ENCODE measurements at places on chromosomes 2 and 18.

DNA sequence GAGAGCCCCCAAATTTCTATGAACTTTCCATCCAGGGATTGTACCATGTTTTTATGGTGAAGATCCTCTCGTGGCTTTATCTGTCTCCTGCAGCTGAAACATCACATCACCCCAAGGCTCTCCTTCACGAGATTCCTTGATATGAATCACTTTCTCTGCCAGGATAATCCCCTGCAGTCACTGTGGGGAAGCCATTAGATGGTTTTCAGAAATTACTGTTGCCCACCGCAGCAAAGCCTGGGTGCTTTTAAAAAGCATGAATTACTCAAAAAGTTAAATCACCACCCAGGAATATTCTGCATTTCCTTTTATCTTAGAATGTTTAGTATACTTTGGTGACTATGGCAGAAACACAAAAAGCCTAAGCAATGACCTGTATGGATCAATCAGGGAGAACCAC is 428.4 kb upstream of the SLC14A2 start:
- DNase-seq, result no peak

- DNase-seq, result no peak
Observed at GRCh38 chr18:50422286-50422898, 47.5 kb downstream of the SKA1 start.

DNA sequence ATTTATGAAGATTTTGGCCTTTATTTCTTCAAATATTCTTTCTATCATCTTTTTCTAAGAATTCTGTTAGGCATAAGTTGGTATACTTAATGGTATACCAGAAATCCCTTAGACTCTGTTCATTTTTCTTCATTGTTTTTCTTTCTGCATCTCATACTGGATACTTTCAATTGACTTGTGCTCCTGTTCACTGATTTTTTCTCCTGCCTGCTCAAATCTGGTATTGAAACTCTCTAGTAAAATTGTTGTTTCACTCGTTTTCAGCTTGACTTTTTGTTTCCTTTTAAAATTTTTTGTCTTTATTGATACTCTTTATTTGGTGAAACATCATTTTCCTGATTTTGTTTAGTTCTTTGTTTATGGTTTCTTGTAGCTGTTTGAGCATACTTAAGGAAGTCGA is 243.2 kb downstream of the TRIB2 start:
- no peak for DNase-seq

- DNase-seq, result no peak
Observed at GRCh38 chr18:1304392-1304992, 399.8 kb downstream of the ADCYAP1 start.

DNA sequence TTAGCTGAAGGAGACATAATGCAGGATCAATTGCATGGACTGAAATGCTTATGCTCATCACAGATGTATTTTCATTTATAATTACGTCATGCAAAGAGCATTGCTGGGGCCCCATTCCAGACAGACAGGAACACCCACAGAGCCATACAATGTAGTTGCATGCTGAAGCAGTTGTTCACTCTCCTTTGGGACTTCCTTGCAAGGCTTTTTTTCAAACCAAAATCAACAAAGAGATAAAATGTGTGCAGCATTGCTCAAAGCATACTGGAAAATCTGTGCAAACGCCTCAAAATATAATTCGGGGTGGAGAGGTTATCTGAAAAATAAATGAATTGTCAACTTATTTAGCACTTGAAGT is 463.2 kb downstream of the CDH2 start:
- DNase-seq, result peak; percentile 19

- no peak for DNase-seq
Observed at GRCh38 chr2:230582851-230583283, 129.8 kb upstream of the CAB39 start.

GRCh38 chr2:79799729-79800128 is 286.9 kb downstream of the CTNNA2 start:
- DNase-seq, result no peak

GRCh38 chr2:156434461-156435291 is 1.5 kb upstream of the GPD2 start:
- DNase-seq, result peak; percentile 33

GRCh38 chr2:190207930-190208329 is 111.7 kb downstream of the HIBCH start:
- DNase-seq, result no peak

DNA sequence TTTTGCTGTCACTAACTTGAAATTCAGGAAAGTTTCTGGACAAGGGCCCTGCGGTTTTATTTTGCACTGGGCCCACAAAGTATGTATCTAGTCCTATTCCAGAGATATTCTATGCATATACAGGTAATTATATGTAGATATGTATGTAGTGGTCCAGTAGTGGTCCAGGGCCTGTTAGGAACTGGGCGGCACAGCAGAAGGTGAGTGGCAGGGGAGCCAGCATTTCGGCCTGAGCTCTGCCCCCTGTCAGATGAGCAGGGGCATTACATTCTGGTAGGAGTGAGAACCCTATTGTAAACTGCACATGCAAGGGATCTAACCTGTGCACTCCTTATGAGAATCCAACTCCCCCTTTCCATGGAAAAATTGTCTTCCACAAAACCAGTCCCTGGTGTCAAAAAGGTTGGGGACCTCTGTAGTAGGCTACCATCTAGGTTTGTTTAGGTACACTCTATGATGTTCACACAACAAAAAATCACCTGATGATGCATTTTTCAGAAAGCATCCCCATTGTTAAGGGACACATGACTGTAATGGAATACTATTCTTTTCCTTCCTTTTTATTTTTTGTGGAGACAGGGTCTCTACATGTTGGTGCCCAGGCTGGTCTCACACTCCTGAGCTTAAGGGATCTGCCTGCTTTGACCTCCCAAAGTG is 2.8 kb upstream of the PPP4R3B start:
- DNase-seq, result peak; percentile 30

DNA sequence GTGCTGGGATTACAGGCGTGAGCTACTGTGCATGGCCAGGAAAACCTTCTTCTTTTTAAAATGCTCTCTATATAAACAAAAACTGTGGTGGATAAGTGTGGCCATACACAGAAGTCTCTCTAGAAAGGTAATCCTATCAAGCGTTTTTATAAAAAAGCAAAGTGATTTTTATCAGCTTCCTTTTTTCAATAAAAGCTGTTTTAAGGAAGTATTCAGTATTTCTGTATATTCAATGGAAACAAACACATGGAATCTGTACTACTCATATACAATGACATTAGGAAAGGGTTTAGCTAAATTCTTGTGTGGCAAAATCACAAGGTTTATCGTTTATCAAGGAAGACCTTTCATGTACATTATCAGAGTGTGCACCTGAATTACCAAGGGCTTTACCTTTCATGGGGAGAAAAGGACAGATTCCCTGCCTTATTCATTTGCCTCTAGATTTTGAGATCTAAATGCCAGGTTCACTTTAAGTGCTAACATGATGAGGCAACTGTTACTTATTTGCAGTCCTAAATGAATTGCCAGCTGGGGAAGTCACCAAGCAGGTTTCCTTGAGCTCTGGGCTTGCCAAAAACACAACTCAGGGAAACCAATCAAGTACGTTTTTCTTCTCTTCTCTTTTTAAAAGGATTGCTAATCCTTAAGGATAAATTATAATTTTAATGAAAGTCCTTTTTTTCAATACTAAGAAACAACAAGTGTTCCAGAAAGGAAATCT is 70.8 kb downstream of the RTN4 start:
- DNase-seq, result no peak

GRCh38 chr18:77069482-77069881 is 63.1 kb downstream of the MBP start:
- DNase-seq, result no peak

- DNase-seq, result no peak
Observed at GRCh38 chr2:144593803-144594202, 73.9 kb upstream of the ZEB2 start.

DNA sequence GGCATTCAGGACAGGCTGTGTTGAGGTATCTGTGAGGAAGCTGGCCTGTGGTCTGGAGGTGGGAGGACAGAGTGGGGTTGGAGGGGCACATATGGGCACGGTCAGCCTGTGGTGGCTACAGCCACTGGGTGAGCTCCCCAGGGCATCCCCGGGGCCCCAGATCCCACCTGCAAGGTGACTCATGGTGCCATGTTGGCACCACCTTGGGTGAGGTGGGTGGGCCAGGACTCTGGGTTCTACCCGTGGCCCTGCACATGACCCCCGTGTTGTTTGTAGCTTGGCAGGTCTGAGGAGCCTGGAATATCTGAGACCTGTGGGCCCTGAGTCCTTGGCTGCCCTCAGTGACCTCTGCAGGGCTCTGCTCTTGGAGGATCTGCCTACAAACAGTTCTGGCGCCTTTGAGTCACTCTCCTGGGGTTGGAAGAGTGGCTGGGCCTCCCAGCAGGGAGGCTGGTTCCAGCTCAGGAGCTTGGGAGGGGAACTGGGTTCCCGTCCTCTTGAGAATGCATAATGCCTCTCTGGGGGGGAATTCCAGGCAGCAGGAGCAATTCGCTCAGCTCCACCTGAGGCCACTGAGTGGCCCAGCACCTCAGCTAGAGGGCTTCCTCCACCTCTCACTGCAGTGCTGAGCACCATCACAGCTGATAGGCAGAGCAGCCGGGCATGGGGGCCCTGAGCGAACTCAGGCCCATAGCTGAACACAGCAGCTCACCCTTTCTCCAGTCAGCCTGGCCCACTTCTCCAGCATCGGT is 105.1 kb downstream of the DYSF start:
- no peak for DNase-seq

DNA sequence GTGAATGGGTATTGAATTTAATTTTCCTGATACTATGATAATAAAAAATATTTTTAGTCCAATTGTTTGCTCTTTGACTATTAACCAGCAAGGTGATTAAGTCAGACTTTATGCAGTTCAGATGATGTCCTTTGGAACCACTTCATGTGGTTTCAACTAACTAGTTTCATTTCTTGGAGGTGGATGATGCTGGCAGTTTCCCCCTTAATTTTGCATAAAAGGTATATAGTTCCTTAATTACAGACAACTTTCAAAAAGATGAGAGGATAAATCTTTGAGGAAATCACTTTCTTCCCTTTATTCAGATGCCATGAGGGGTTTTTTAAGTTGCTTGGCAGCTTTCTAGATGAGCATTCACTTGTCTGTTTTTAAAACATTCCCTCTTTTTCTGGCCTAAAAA is 223.1 kb downstream of the PHLPP1 start:
- DNase-seq, result no peak

- no peak for DNase-seq
Observed at GRCh38 chr2:113032737-113033136, 19.9 kb downstream of the IL36B start.

- no peak for DNase-seq
Observed at GRCh38 chr2:159875083-159875482, 77.1 kb upstream of the CD302 start.

- no peak for DNase-seq
Observed at GRCh38 chr2:149363958-149364357, 33.6 kb downstream of the LYPD6 start.

DNA sequence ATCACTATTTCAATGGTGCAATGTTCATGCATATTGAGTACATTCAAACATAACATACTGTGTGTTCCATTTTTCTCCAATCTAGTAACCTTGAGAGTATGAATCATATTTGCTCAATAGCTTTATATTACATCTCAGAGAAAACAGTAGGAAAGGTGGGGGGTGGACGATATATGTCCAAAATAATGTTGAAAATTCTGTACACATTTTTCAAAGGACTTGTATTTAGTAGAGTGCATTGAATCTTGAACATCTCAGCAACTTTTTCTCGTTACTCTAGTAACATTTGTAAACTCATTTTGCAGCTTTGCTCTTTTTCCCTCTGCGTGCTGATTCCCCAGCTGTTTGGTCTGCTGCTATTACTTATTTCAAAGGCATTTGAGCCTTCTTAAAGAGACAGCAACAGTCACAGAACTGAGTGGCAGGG is 1487.0 kb downstream of the LRP1B start:
- peak; percentile 72 for DNase-seq

- no peak for DNase-seq
Observed at GRCh38 chr2:169711751-169712509, 17.7 kb downstream of the PHOSPHO2 start.
